ENCODE measurements at places on chromosomes 7 and 10.

DNA sequence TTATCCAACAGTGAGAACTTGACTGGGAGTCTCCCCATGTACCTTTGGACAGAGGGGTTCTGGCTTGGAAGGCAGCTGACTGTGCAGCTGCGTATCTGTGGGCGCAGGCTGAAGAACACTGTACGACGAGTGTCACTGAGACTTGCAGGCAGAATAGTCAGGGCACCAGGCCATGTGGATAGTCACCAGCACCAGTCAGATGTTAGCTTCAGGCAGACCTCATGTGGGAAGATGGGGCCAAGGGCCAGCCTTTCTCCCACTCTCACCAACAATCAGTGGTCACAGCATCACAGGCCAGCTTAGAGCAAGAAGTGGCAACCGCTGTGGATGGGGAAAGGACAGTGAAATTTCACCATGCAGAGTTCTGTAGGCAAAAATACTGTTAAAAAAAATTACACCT lies 43.4 kb upstream of the GJD4 start:
- no peak for DNase-seq

- DNase-seq, result peak; percentile 50
Measured at GRCh38 chr10:119466655-119467054, 75.9 kb downstream of the RGS10 start.

DNA sequence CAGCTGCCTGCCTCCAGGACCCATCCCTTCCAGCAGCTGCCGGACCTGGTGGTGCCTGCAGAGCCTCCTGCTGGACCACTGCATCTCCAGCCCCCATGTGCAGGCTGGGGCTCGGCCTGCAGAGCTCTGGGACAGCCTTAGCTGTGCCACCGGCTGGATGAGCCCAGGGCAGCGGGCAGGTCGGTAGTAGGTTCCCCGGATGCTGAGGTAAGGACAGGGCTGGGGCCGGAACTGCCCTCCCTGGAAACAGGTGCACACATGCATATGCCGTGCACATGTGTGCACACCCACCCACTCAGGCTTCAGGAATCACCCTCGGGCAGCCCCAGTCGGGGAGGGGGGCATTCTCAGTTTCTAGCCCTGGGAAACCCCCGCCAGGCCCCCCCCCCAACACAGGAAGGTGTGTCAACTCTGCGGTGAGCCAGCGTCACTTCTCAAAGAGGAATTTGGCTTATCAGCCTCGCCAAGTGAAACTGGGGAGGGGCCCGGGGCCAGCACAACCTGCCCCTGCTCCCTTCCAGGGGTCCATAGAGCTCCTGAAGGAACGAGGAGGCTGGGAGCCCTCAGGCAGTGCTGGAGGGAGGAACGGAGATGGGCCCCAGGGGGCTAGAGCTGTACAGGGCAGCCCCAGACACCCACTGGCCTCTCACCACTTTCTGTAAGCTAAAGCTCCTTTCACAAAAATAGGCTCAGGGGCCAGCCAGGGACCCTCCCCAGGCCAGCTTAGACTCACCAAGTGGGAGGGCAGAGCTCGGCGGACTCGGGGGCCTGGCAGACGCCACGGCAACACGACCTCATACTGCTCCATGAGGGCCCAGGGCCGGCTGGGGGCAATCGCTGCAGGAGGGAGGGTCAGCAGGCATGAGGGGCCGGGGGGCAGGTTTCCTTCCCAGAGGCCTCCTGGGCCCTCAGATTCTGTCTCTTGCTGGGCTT lies 1.7 kb downstream of the ADAM8 start:
- DNase-seq, result peak; percentile 66

GRCh38 chr10:85538601-85539000 lies 828.0 kb downstream of the GRID1 start:
- DNase-seq, result no peak

DNA sequence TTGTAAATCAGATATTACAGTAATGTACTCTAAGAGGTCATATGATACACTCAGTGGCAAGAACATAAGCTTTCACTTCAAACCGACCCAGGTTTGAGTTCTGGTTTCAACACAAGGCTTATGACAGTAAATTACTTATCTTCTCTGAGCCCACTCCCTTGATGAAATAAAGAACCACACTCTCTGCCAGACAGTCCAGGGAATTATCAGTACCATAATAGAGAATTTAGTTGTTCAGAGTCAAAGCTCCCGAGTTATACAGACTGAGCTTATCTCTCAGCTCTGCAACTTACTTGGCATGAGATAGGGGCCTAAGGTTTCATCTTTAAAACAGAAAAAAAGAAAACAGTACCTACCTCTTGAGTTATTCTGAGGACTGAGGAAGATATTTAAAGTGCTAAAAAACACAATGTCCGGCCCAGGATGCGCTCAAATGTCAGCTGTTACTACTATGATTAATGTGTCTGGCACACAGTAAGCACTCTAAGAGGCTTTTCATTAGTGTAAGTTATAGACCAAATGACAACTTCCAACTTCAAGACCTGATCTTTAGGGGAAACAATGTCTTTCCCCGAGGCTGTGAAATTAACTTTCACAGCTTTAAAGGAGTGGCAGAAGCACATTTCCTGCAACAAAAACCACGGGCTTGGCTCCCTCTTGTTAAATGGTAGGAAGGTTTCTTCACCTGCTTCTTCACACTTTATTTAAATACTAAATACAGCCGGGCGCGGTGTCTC lies 38.1 kb downstream of the UBE2H start:
- no peak for DNase-seq

DNA sequence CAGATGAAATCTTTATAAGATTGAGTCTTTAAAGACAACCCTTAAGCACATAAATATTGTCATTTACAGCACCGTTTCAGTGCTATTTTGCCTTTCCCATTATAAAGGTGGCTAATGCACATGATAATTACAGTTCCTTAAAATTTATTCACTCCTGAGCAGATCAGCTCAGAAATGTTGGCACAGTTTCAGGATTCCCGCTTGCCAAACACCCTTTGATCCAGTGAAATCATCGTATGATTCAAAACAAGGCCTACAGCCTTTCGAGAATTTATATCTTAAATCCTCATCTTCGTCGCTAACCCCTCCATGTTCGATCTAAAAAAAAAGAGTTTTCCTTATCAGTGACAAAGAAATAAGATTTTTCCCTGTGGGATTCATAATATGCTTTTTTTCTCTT lies 14.1 kb upstream of the SOSTDC1 start:
- no peak for DNase-seq

DNA sequence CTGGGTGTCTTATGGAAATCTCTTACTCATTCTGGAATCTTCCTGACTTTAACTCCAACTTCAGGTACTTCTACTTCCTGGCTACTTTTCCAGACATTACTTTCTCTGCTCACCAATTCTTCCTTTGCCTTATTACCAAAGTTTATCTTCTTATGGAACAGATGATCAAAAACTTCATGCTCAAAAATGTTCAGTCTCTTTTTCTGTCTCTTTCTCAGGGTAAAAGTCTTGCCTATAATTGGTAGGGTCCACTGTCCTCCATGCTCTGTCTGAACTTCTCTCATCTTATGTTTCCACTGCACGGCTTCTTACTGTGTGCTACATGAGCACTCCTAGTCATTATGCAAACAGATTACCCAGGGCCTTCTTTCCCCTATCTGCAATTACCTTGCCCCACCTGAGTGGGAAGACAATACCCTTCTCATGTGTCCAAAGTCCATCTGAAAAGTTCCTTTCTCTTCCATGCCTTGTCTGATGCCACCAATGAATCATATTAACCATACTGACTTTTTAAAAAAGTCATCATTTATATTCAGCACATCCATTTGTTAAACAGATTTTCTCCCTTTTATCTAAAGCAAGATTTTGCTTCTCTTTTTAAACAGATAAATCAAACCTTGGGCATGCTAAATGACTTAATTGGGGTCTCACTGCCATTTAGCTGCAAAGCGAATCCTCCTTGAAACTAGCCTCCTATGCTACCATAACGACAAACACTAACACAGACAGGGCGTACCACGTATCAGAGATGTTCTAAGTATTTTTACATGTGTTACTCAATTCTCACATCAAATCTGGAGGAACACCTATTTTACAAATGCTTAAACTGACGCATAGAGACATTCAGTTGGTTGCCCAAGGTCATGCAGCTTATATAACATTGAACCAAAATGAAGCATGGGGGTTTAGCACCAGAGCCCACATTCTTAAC lies 48.8 kb downstream of the SEMA3C start:
- no peak for DNase-seq

Data from activated CD4-positive, CD25-positive, alpha-beta regulatory T cell treated with anti-CD3 and anti-CD28 coated beads, Interleukin-2, amount 50 U/mL, for 72 hours (primary cell).